ENCODE measurements at places on chromosomes 12 and 14.

DNA sequence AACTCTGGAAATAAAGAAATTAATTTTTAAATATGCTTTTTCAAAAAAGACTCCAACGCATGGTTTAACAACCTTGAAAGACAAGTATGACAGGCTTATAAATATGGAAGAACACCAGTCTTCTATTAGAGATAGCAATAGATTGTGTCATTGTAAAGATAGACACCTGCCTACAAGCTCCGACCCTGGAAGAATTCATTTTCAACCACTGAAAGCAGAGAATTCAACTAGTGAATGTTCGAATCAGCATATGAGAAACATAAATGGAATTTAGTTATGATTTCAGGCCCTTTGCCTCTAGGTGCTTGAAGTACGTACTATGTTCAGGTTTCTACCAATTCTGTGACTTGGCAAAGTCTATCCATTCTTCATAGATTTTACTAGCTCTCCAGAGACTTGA, 244.5 kb downstream of the DPY19L2 start:
- DNase-seq, result no peak

DNA sequence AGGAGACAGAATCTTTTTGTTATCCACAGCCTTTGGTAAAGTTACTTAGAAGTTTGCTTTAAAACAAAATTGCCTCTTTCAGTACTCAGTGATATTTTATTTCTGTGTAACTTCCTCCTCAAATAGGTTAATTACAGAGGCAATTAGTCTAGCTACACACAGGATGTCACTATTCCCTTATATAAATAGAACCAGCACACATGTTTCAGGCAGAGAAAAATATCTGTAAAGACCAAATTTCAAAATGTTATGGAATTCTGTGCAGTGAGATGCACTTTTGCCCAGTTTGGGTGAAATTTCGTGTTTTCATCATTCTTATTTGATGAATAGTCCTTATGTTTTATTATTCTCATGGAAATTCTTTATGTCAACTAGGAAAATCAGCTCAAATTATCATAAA, 410.6 kb upstream of the SOX5 start:
- DNase-seq, result no peak

DNA sequence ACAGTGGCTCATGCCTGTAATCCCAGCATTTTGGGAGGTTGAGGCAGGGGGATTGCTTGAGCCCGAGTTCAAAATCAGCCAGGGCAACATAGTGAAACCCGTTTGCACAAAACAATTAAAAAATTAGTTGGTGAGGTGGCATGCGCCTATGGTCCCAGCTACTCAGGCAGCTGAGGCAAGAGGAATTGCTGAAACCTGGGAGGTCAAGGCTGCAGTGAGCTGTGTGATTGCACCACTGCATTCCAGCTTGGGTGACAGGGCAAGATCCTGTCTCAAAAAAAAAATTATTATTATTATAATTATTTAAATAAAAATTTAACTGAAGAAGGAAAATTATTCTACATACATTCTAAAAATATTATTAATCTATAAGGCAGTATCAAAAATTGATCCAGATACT, 164.1 kb downstream of the ITPR2 start:
- no peak for DNase-seq

- no peak for DNase-seq
Observed at GRCh38 chr12:111870216-111870615, 28.2 kb downstream of the MAPKAPK5 start.

DNA sequence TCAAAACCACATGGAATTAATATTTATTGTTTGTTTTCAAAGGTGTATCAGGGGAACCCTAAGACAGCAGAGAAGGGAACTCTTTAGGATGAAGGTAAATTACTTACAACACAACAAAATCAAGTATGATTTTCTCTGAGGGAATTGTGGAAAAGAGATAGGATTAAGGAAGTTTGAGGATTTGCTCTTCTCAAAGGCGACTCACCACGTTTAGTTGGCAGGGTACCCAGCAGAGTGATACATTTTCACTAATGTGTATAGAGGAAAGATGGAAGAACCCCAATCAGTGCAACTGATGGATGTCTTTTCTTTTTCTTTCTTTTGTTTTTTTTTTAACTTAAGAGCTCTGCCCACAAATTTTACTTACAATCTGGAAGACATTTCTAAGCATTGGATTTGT, 499.2 kb downstream of the CCER1 start:
- no peak for DNase-seq

Measured in PC-3 (cell line).